ENCODE measurements at places on chromosomes 4 and X. TPM values are rescaled to one million over a fixed set of nuclear protein-coding genes. Genes with fewer than 3 reads are reported as not detected.

The CENPVL1 gene
- not detected for total RNA-seq

The MTNR1A gene
- 0.21 TPM for total RNA-seq

The PABPC1L2B gene
- total RNA-seq = not detected

The TNMD gene
- not detected for total RNA-seq

The ABCB7 gene
- 31.3 TPM for total RNA-seq

The SMAD1 gene
- total RNA-seq = 22.8 TPM

The IBSP gene
- total RNA-seq = not detected

The CNKSR2 gene
- total RNA-seq = 3.3 TPM

The DMD gene
- total RNA-seq = 5.1 TPM

The F11 gene
- total RNA-seq = not detected

The MAGEA11 gene
- not detected for total RNA-seq

The DEFB131A gene
- total RNA-seq = not detected

The ENOPH1 gene
- total RNA-seq = 51.8 TPM

The BBS12 gene
- 0.56 TPM for total RNA-seq
